OCI-M1 (cell line): ENCODE measurements at places on chromosomes 13 and 19.
A peak's percentile ranks its signal among the peaks of the same experiment; 100 is the strongest.

GRCh38 chr13:53327680-53328315 is 299.2 kb downstream of the OLFM4 start:
- DNase-seq, result no peak

DNA sequence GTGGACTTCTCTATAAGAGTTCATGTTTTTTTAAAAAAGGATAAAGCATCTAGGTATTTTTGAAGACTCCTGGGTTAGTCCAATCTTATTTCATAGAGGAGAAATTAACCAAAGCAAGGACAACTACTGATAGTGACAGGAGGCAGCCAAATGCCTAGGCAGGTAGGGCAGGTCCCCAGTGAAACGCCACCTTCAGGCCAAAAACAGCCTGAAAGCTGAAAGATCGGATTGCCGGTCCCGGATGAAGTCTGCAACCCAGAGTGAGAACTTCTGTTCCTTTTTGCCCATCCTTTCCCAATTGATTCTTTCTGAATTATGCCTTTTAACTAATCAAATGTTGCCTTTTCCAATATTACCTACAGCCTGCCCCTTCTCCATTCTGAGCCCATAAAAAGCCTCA is 6.1 kb upstream of the GGACT start:
- no peak for DNase-seq

DNA sequence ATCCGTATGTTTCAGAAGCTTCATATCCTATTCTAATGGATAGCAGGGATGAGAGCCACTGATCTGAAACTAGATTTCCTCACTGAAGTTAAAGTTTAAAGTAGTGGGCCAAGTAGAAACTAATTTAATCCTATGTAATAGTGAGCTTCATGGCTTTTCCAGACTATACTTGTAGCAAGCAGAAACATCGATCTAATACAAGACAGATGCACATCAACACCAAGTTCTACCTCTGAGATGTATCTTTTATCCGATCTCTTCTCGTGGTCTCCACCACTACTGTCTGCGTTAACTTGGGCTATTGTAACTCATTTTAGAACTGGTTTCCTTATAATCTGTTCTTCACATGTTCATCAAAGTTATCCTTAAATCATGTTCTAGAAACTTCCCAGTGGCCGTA is 3.1 kb downstream of the ERCC5 start:
- DNase-seq, result no peak

DNA sequence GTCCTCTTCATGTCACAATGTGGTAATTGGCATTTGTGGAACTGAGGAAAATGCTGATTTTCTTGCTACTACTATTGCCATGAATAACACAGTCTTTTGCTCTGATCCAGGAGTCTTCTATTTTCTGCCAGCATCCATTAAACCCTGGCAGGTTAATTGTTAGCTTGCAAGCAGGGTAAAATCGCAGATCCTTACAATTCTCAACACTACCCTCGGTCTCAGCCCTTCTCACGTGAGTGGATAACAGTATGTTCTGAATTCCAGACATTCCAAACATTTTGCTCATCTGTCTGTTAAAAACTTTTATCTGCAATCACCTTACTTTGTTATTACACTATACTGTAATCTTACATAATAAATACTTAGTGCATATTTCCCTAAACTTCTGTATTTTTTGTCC is 251.3 kb upstream of the ATXN8OS start:
- DNase-seq, result no peak

DNA sequence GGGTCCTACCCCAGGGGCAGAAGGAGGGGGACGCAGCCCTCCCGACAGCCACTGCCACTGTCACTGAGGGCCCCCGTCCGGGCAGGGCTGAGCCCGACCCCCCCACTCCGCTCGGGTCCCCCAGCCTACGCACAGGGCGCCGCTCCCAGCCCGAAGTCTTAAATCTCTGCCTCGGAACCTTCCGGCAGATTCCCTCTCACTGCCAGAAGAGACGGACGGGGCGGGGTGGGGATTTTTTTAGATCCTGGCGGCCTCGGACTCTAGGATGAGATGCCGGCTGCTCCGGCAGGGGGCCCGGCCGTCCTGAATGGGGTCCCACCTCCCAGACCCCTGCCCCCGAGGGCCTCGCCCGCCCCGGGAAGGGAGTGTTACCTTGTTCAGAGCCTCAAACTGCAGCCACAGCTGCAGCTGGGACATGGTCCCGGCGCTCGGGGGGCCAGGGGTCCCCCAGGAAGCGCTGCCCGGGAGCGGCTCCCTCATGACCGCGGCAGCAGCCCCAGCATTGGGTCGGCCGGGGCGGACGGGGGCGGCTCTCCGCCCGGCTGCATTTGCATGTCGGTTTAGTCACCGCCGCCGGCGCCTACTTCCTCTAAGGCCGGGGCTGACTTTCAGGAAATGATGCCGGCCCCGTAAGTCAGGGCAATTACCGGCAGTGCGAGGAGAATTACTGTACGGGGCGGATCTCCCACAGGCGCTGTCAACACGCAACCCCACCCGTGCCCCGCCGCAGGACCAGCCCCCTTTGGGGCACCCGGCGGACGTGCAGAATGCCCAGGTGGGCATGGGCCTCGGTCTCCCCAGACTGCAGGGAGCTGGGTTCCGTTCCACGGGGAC is 28.1 kb downstream of the GPX4 start:
- peak; percentile 76 for DNase-seq

DNA sequence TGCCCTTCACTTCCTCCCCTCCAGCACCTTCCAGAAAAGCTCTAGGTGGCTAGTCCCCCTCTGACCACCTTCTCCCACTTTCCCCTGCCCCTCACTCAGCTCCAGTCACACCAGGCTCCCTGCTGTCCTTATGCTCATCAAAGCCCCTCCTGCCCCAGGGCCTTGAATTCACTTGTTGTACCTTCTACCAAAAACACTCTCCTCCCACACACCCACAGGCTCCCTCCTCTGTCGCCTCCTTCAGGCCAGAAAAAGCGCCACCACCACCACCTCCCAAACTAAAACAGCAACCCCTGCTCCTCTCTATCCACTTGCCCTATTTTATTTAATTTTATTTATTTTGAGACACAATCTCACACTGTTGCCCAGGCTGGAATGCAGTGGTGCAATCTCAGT is 4.8 kb upstream of the CEACAM16 start:
- peak; percentile 50 for DNase-seq

DNA sequence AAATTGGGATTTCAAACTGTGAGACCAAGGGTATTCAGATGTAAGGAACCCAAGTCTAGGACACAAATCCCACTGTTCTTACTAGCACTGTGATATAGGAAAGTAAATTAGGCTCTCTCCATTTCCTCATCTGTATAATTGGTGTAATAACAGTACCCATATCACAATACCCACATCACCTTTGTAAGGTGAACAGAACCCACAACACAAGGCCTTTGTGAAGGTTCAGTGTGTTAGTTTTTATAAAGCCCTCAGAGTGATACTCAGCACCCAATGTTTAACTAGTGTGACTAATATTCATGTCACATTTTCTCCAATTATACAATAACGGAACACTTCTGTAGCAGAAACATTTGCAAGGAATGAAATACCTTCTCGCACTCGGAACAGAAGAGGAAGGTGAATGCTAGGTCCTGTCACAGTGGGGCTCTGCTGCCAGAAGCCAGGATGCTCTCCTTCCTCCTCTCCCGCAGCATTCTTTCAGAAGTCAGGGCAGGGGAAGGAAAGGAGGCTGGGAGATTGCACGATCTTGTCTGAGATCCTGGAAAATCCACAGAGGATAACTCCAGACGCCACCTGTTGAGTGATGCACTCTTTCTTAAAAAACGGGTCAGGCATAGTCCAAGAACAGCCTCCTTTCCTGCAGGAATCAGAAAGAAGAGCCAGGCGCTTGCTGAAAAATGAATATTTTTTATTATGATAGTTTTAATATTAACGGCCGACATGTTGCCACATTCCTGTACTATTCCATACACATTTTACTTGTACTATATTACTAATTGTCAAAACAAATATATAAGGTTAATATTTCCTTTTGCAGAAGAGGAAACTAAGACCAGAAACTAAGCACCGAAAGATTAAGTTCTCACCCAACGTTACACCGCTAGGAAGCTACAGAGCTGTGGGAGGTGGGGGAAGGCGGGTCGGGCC is 762 bp downstream of the ZNF45 start:
- DNase-seq, result peak; percentile 46

DNA sequence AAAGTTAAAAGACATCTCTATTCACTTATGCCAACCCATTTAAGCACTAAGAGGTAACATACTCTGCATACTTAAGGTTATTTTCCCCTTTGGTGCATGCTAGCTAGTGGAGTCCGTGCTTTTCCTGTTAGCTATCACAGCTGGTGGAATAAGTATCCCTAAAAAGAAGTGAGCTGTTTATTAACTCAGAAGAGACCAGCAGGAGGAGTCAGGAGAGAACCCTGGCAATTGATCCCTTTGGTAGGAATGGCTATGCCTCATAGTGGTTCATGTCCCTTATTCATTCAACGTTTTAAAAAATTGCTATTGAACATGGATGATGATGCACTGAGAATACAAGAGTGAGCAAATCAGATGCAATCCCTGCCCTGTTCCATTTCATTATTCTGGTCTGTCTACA is 12.4 kb upstream of the NEK5 start:
- no peak for DNase-seq

DNA sequence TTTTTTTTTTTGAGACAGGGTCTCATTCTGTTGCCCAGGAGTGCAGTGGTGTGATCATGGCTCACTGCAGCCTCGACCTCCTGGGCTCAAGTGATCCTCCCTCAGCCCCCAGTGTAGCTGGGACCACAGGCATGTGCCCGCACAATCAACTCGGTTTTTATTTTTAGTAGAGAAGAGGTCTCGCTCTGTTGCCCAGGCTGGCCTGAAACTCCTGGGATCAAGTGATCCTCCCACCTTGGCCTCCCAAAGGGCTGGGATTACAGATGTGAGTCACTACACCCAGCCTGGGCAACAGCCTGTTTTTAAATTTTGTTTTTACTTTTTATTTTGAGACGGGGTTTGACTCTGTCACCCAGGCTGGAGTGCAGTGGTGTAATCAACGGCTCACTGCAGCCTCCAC is 2.3 kb upstream of the KDM4B start:
- DNase-seq, result no peak
